ENCODE measurements at places on chromosomes 11 and 22. TPM values are rescaled to one million over a fixed set of nuclear protein-coding genes. Genes with fewer than 3 reads are reported as not detected.

DNA sequence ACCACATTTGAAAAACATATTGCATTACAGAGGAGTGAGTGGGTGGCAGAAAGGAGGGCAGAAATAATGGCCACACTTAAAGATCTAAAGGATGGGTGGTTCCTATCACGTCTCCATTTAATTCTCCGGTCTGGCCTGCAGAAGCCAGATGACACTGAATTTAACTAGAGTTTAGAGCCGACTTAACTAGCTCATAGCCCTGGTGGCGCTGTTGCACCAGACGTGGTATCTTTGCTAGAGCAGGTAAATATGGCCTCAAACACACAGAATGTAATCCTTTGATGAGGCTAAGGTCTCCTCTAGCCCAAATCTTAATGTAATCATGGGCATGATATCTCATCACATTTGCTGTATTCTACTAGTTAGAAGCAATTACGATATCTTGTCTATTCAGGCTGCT is 51.5 kb upstream of the GAL start:
- DNase-seq, result no peak

GRCh38 chr11:122785031-122785541 is 53.2 kb upstream of the CRTAM start:
- DNase-seq, result no peak

DNA sequence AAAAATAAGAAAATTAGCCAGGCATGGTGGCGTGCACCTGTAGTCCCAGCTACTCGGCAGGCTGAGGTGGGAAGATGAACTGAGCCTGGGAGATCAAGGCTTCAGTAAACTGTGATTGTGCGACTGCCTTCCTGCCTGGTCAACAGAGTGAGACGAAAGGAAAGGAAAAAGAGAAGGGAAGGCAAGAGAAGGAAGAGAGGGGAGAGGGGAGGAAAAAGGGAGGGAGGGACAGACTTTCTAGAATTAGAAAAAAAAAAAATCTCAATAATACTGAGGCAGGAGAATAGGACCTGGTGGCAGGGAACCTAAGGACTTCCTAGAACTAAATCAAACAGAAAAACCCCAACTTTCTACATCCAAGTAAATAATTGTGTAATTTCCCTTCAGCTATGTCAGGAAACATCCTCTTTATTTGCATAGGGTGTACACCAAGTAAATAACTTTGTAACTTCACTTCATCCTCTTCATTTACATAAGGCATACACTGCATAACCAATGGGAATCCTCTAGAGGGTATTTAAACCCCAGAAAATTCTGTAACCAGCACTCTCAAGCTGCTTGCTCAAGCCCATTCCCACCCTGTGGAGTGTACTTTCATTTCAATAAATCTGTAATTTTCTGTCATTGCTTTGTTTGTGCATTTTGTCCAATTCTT is 8.7 kb downstream of the SBF2 start:
- DNase-seq, result no peak

- DNase-seq, result peak; percentile 49
Measured at GRCh38 chr22:39273950-39274887, 29.4 kb upstream of the PDGFB start.

GRCh38 chr11:57493507-57494503 is 21.7 kb downstream of the SLC43A1 start:
- peak; percentile 92 for DNase-seq

The RTN4RL2 gene
- total RNA-seq, result 0.55 TPM

Measured in pancreas (tissue), 10 donors.